ENCODE measurements at places on chromosomes 3 and 15. TPM values are rescaled to one million over a fixed set of nuclear protein-coding genes. Genes with fewer than 3 reads are reported as not detected.

ENTPD3 gene
- 0.88 TPM for total RNA-seq

SEMA5B gene
- not detected for total RNA-seq

CHRNA3 gene
- not detected for total RNA-seq

PRR23E gene
- total RNA-seq, result not detected

OPA1 gene
- 20.3 TPM for total RNA-seq

NR2C2 gene
- total RNA-seq, result 78.3 TPM

MUSTN1 gene
- 35.2 TPM for total RNA-seq

GOLGA8Q gene
- 5.2 TPM for total RNA-seq

SERPINI1 gene
- 9.2 TPM for total RNA-seq

OIP5 gene
- 11.0 TPM for total RNA-seq

EOMES gene
- 0.82 TPM for total RNA-seq

CLDN11 gene
- total RNA-seq, result 14.3 TPM

IQCH gene
- total RNA-seq, result 3.0 TPM

RTP2 gene
- not detected for total RNA-seq

CCRL2 gene
- total RNA-seq, result 1.3 TPM

GRM2 gene
- 1.8 TPM for total RNA-seq

GOLGA8T gene
- not detected for total RNA-seq

RHCG gene
- 2.9 TPM for total RNA-seq

GAP43 gene
- not detected for total RNA-seq

DNA sequence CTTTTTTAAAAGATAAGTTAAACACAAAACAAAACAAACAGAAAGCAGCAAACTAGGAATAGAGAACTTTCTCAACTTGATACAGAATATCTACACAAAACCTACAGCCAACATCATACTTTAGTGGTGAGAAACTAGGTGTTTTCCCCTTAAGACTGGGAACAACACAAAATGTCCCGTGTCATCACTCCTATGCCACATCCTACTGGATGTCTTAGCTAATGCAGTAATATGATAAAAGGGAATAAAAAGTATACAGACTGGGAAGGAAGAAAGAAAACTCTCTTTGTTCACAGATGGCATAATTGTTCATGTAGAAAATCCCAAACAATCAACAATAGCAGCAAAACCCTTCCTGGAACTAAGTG is 45.9 kb downstream of the TMEM45A start:
- no peak for DNase-seq

DNA sequence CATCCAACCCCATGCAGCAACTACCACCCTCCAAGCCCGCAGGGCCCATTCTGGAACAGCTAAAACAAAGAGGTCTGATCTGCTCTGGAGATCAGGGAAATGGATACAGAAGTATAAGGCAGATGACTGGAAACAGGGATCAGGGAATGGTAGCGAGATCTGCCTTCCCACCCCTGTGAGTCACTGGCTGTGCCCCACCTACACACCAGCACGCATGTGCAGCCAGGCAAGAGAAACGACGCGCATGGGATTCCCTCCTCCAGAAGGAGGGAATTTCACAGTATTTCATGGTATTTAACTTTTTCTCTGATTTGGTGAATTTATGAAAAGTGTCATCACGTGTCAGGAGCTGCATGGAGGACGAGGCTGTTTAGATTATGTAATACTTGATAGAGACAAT is 116.7 kb downstream of the ARRDC4 start:
- peak; percentile 62 for DNase-seq

DNA sequence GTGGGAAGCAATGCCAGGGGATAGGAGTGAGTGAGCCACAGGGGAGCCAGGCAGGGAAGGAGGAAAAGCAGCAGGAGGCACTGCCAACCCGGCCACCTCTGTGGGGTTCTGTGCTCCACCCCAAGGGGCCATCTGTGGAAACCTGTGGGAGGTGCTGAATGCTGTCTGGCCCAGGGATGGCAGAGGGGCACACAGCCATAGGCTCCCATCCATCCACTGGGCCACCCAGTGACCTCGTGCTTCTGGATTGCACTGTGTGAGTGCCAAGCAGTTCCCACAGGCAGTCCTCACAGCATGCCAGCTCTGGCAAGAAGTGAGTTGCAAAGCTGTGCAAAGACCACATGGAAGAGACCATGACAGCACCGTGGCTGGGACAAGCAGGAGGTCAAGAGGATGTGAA is 27.5 kb downstream of the DNAJB8 start:
- no peak for DNase-seq

DNA sequence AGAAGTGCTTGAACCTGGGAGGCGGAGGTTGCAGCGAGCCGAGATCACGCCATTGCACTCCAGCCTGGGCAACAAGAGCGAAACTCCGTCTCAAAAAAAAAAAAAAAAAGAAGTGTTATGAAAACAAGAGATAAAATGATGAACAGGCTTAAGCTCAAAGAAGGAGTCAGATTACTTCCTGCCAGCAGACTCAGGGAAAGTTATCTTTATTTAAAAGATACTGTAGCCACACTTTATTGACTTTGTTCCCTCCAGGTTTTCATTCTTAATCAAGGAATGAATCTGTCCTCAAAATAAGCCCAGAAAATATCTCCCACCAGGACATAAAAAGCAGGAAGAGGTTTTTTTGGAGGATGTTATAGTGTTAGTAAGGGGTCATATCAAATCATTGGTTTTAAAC is 176.5 kb upstream of the KCNMB2 start:
- no peak for DNase-seq

DNA sequence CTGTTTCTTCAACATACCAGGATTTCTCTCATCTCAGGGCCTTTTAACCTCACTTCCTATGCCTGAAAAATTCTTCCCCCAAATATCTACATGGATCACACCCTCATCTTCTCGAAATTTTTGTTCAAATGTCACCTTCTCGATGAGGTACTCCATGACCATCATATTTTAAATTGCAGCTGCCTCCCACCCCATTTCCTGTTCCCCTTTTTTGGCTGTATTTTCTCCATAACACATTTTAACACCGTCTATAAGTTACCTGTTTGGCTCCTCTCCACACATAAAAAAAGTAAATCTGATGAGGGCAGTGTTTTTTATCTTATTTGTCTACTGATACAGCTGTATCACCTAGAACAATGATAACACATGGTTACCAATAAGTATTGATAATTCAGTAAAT is 20.7 kb upstream of the ZBED2 start:
- DNase-seq, result no peak

- DNase-seq, result no peak
Observed at GRCh38 chr3:138818185-138818860, 16.4 kb downstream of the PIK3CB start.

DNA sequence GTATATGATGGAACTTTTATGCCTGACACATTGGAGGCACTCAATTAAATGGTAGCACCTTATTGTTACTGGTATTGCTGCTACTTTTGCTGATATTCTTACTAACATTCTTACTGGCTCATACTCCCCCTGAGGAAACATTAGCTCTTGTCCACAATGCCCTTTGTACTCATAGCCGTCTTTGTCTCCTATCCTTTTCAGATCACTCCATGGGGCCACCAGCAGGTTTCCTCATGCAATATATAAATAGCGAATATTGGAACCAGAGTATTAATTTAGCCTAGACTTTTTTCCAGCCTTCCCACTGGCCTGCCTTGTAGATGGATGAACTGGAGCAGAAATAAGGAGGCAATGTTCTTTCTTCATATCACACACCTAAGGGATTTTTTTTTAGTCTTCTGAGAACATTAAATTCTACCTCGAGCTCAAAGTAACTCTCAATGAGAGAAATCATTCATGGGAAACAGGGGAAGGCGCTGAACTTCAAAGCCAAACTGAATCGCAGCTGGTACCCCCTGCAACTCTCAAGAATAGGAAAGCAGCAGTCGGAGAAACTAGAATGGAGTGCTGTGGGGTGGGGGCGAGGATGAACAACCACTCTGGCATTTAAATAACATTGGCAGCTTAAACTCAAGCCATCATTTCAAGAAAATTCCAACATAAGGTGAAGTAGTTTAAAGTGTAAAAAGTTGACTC is 300.3 kb downstream of the TAFA4 start:
- DNase-seq, result no peak

DNA sequence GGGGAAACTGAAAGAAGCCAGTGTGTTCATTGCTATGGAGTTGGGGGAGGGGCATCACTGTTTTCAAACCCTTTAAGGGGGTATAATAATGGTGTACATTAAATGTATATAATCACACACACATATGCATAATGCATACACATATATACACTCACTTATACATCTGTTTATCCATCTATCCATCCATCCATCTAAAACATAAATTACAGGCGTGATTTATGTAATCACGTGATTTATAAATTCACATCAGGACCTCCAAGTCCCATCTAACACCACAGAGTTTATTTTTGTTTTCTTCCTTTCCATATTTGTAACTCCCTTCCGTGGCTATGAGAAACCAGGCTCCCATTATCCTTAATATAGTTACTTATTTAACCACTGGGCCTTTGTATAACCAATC is 39.8 kb downstream of the GRAMD1C start:
- DNase-seq, result no peak

GRCh38 chr15:47890397-47891150 is 173.3 kb downstream of the SEMA6D start:
- DNase-seq, result no peak

- DNase-seq, result no peak
Observed at GRCh38 chr3:86951322-86951721, 39.6 kb downstream of the VGLL3 start.

- DNase-seq, result no peak
Observed at GRCh38 chr3:124903896-124904834, 17.0 kb upstream of the ITGB5 start.

DNA sequence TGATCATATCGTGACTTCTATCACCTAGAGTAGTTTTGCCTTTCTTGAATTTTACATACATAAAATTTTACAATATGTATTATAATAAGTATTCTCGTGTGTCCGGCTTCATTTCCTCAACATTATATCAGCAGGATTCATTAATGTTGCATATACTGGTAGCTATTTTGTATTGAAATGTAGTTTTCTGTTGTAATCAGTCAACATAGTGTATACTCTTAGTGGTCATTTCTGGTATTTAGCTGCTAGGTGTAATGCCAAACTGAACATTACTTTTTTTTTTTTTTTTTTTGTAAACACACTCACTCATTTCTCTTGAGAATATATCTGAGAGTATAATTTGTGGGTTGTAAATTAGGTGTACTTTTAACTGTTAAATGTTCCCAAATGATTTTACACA is 70.1 kb downstream of the CGNL1 start:
- no peak for DNase-seq

DNA sequence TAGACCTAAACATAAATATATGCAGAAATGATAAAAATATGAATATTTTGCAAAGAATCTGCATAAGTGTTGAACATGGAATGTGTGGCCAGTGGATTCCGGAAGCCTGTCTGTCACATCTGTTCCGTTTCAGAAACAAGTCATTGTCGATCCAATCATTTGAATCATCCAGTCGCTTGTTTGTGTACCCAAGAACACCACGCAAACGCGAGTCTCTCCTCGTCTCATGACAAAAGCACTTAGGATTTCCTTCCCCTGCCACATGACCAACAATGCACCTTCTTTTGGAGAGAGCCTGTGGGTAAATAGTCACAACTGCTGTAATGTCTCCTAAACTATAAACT is 80.2 kb downstream of the FMN1 start:
- DNase-seq, result no peak

DNA sequence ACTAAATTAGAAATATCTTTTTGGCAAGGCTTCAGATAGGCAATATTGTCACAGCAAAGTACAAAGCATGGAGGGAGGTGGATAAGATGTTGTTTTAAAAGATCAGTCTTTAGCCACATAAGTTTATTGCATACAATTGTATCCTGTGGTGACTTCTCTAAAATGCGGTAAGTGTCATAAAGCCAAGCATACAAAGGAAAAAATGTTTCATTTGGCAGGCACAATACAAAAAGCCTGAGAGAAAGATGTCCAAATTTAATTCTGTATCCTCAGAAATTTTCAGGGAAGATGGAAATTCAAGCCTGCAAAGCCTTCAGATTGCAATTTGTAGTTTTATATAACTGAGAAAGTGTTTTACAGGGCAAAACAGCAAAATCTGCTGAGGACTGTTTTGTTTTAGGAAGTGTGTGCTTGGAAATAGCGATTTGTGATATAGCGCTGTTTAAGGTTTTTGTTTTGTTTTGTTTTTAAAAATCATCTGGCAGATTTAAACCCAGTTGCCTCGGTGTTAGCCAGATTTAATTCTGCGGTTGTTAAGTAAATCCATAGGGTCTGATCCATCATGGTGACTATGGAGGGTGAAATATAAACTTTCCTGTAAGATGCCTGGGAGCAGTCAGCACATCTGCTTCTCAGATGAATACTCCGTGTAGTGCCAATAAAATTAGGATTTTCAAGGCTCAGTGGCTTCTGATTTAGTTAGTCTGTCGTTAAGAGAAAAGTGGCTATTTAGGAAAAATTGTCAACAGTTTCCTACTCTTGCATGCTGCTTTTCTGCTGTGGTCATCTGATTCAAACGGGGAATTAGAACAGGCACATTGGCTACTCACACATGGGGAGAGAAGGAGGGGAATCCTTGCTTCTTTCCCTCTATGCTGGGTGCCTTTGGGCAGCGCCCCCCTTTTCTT is 8.0 kb downstream of the KAT2B start:
- DNase-seq, result no peak

DNA sequence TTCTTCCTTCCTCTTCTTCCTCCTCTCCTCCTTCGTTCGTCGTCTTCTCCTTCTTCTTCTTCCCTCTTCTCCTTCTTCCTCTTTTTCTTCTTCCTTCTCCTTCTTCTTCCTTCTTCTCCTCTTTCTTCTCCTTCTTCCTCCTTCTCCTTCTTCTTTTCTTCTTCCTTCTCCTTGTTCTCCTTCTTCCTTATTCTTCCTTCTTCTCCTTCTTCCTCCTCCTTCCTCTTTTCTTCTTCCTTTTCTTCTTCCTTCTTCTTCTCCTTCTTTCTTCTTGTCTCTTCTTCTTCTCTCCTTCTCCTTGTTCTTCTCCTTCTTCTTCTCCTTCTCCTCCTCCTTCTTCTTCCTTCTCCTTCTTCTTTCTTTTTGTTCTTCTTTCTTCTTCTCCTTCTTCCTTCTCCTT is 35.3 kb downstream of the SPG21 start:
- no peak for DNase-seq

- DNase-seq, result no peak
Observed at GRCh38 chr3:168617658-168618057, 521.9 kb upstream of the GOLIM4 start.

DNA sequence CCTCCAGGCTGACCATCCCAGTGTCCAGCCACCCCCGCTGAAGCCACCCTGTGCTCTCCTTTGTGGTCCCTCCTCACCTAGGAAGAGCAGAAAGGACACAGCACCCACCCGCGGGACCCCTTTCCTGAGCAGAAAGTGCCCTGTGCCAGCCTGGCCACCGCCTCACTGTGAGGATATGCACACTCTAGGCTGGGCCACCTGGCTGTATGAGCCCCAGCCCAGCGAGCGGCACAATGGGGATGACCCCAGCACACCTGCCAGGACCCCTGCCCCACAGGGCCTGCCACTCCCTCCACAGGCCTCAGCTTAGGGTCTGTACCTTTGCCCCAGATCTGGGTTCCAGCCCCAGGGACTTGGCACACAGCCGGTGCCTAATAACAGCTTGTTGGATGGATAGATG is 47.9 kb upstream of the FURIN start:
- no peak for DNase-seq

- no peak for DNase-seq
Observed at GRCh38 chr3:183494341-183494740, 61.2 kb downstream of the KLHL6 start.

GRCh38 chr3:4744405-4745234 is 234.6 kb upstream of the BHLHE40 start:
- no peak for DNase-seq

- DNase-seq, result no peak
Observed at GRCh38 chr3:7820969-7821368, 680.7 kb upstream of the LMCD1 start.

- DNase-seq, result no peak
Observed at GRCh38 chr3:127263037-127263436, 24.8 kb downstream of the PRR20G start.
